Osteoblast (primary cell): ENCODE measurements at places on chromosomes 4 and X.
A peak's percentile ranks its signal among the peaks of the same experiment; 100 is the strongest.

DNA sequence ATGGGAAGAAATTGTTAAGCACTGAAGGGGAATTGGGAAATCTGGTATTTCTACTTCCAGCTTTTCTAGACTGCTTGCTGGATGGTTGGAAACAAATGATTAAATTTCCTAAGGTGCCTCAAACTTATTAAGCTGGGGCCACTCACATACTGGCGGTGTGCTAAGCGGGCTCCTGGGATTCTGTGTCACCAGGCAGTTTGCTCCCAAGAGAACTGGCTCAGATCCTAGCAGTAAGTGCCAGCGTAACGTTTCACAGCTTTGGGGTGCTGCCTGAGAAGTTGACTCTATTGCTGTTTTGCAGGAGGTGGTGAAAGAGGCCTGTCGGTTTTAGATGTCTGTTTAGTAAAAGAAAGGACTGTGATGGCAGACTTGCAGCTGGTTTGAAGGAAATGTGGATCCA lies 6.9 kb upstream of the REELD1 start:
- no peak for DNase-seq

- no peak for DNase-seq
These were observed 112.4 kb downstream of the ADGRL3 start for GRCh38 chr4:61312526-61312925.

DNA sequence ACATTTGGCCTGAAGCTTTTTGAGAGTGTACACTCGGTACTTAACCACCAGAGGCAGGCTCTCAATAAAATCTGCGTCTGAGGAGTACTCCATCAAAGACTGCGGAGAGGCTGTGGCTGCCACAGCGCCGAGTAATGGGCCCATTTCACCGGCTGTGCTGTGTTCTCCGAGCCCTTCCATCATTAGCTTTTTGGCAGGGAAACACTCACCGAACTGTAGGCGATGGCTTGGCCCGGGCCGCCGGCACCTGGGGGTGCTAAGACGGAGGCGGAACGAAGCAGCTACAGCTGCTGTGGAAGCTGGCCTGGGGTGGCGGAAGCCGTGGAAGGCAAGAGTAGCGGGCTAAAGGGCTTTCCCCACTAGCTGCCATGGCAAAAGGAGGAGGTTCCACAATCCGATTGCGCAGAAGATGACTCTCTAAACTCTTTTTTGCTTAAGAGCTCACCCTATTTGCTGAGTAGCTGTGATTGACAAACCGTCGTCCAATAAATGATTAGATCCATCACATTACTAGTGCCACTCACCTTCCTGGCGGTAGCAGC lies 48.5 kb upstream of the PABPC1L2A start:
- peak; percentile 26 for DNase-seq

- DNase-seq, result peak; percentile 76
These were observed 119.2 kb upstream of the EDNRA start for GRCh38 chr4:147361726-147362125.

GRCh38 chr4:169208516-169208915 lies 62.2 kb downstream of the SH3RF1 start:
- peak; percentile 15 for DNase-seq

GRCh38 chrX:19827088-19827487 lies 60.3 kb downstream of the SH3KBP1 start:
- no peak for DNase-seq

DNA sequence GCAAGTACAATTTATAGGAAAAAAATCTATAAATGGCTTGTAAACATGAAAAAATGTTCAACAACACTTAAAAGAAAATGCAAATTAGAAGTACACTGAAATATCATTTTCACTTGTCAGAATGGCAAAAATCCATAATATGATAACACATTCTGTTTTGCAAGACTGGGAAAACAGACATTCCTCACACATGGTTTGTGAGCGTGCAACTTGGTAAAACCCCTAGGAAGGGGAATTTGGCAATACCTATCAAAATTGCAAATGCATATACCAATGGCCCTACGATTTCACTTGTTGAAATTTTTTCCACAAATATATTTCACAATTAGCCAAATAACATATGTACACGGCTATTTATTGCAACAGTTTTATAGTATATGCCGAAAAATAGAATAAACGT lies 31.4 kb downstream of the TBC1D9 start:
- no peak for DNase-seq

DNA sequence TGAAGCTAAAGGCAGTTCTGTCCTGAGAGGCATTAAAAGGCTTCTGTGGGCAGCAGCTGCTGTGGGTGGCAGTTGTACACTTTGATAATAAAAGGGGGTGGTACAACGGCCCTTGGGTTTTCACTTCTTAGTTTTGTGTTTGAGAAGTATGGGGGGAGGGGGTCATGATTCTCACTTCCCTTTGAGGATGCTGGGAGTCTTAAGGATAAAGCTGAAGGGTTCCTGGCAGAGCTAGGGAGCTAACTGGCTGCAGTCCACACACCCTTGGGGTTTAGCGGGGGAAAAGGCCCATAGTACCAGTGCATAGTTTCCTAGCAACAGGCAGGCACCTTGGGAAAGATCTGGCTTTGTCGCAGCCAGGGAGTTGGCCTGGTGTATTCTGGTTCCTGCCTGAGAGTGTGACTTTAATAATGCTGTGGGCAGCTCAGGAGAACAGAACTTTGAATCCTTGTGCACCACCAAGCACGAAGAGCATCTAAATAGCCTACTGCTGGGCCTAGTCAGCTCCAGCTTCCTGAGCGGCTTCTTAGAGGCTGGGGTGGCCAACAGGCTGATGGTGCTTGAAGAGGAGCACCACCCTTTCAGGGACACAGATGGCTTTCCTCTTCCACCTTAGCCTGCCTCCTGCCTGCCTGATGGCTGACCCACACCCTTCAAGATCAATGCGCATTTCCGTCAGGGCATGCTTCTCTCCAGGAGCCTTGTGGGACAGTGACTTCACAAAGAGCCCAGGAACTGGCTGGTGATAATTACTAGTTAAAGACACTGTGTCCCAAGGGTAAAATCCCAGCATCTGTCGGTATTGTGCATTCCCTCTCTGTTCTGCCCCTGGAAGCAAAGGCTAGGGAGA lies 12.5 kb downstream of the ZBTB33 start:
- no peak for DNase-seq

GRCh38 chrX:112877771-112878173 lies 37.1 kb upstream of the AMOT start:
- DNase-seq, result no peak

DNA sequence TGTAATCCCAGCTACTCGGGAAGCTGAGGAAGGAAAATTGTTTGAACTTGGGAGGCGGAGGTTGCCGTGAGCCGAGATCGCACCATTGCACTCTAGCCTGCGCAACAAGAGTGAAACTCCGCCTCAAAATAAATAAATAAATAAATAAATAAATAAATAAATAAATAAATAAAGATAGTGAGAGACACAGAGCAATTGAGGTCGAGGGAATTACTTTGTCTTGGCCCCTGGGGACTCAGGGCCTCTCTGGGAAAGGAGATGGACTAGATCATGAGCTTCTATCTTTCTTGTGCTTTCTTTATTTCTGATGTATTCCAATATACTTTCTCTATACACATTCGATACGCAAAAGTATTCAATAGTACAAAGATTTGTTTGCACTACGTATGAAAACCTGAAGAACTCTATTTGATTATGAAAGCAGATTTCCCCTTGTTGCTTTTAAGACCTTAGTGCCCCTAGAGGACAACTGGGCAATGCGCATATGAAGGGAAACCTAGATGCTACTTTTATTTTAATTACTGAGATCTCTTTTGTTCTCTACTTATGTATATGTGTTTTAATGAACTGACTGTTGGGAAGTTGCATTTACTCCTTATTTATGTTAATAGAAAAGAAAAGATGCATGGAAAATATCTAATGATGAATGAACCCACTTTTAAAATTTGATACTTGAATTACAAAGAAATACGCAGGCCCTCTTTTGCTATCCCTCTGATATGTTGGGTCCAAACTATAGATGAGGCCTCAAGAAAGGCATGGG lies 12.8 kb upstream of the ELOVL6 start:
- DNase-seq, result peak; percentile 91

DNA sequence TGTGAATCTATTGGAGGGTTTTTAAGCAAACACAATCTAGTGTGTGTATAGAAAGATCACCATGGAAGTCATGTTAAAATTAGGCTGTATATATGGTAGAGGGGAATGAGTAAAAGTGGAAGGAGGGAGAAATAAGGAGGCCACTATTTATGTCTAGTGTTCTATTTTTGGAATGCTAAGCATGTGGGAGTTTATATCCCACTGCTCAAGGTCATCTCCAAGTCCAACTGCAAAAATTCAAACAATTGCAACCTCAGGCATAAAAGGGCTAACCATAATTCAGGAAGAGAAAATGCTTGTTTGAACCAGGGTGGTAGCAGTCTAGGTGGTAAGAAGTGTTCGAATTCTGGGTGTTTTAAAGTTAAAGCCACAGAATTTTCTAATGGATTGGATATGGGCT lies 39.2 kb downstream of the SERPINA7 start:
- DNase-seq, result no peak

- DNase-seq, result peak; percentile 69
These were observed 33.8 kb downstream of the LONRF3 start for GRCh38 chrX:119008110-119008744.

- DNase-seq, result peak; percentile 82
These were observed 3.7 kb downstream of the TAF7L start for GRCh38 chrX:101287402-101287801.
